ENCODE measurements at places on chromosomes 7 and 10.

- DNase-seq = no peak
Observed at GRCh38 chr10:33154590-33154989, 179.9 kb downstream of the NRP1 start.

DNA sequence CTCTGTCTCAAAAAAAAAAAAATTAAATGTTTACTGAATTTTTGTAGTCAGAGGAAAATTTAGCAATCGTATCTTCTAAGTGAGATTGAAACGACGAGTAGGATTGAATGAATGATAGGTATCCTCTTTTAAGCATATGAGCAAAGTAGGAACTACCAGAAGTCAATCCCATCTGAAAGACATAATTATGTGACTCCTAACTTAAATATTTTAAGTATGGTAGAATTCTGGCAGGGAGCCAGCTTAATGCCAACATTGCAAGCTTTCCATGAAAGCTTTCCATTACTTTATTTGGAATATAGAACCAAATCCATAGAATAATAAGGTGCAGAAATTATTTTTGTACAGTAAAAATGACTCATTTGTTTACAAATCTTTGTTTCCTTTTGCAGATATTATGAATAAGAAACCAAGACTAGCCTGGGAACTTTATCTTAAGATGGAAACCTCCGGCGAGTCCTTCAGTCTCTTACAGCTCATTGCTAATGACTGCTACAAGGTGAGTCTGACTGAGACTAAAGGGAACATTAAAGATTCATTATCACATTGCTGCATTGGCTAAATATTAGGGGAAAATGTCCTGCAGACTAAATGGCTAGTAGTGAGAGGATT lies 50.2 kb upstream of the UBN2 start:
- no peak for DNase-seq

DNA sequence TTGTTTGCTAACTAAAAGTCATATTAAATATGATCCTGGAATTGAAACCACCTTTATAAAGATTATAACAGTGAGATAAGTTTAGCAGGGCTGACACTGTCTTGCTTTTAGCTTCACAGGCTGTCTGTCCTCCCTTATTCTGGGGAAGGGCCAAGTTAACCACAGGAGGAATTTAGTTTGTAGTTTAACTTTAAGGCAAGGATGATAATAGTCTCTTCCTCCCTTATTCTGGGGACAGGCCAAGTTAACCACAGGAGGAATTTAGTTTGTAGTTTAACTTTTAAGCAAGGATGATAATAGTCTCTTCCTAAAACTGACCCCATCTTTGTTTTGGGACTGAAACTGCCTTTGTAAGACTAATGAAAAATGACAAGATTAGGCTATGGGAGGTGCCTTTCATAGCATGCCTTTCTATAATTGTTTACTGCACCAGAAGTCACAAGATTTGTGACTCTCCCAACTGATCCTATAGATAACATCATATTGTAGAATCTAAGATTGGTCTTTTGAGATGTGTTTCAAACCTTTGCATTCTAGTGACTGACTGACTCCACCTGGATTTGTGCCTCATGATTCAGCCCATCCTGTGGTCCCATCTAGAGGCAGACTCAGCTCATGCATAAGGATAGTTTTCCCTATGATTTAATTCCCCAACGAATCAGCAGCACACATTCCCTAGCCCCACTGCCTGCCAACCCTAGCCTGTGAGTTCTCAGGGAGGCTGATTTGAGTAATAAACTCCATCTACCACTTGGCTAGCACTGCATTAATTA lies 212.0 kb downstream of the MAGI2 start:
- no peak for DNase-seq

- DNase-seq = no peak
Observed at GRCh38 chr7:21317966-21318915, 109.6 kb upstream of the SP4 start.

DNA sequence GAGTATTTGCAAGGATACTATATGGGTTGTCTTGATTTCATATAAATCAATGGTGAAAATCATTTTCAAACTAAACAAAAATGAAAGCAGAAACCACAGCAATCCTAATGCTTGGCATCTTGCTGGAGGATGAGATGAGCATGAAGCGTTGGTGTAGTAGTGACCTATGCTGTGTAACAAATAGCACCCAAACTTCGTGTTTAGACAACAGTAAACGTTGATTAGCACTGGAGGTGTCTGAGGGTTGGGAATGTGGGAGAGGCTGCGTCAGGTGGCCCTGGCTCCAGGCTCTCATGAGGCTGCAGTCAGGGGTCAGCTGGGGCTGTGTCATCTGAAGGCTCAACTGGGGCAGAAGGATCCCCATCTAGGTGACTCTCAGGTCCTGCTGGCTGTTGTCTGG lies 67.8 kb downstream of the MICALL2 start:
- DNase-seq = no peak

DNA sequence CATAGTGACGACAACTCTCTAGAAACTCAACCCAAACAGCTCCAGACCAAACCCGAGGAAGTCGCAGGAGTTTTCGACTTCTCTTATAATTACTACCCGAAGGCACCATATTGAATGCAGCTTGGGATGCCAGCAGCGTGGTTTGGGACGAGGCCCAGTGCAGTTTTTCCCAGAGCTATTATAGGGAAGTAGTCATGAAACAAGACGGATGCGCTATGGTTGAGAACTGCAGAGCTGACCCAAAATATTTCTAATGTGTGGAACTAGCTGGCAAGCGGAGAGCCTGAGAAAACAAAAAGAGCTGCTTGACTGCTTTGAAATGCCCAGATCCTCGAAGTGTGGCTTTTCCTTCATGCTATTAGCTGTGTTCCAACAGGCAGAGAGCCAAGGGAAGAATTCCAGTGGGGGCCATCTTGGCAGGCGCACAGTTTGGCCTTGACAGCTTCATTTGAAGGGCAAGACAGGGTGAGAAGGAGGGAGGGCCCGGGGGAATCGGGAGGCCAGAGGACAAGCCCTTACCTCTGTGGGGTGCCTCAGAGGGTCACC lies 122.7 kb downstream of the CUL2 start:
- no peak for DNase-seq

GRCh38 chr10:23557777-23558176 lies 118.9 kb downstream of the OTUD1 start:
- no peak for DNase-seq
